ENCODE measurements at places on chromosomes 4 and X. TPM values are rescaled to one million over a fixed set of nuclear protein-coding genes. Genes with fewer than 3 reads are reported as not detected.

The CDS1 gene
- total RNA-seq, result not detected

DNA sequence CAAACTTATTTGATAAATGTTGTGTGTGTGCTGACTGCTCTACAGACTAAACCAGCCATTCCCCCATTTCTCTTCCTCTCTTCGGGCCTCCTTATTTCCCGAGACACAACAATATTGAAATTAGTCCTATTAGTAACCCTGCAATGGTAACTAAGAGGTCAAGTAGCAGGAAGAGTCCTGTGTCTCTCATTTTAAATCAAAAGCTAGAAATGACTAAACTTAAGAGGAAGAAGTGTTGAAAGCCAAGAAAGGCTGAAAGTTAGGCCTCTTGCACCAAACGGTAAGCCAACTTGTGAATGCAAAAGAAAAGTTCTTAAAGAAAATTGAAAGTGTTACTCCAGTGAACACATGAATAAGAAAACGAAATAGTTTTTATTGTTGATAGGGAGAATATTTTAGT is 357.8 kb upstream of the SLC7A11 start:
- DNase-seq, result no peak

DNA sequence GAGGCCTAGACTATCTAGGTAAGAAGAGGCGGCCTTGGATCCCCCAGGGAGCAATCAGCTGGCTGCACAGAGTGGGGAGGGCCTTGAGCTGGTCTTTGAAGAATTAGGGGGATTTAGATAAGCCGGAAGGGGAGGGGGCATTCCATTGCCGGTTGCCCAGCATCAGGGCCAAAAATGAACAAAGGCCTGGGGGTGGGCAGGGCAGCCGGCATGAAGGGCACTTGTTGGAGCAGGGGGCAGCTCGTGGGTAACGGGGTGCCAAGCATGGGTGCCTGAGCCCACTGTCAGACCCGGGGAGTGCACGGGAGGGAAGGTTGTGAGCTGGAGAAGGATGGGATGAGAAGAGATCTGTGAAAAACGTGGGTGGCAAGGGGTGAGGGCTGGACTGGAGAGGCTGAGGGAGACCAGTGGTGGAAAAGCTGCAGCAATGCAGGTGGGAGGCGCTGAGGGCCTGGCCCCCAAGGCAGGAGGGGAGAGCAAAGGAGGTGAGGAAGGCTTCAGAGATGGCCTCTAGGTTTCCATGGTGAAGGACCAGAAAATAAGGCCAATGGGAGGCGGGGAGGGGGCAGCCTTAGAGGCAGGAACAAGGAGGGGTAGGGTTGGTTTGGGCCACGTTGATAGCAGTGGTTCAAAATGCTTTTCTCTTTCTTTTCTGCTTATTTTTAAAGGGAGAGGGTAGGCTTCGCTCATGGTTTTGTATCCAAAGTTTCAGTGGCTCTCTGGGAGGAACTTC is 8.6 kb downstream of the KLF3 start:
- DNase-seq, result no peak

DNA sequence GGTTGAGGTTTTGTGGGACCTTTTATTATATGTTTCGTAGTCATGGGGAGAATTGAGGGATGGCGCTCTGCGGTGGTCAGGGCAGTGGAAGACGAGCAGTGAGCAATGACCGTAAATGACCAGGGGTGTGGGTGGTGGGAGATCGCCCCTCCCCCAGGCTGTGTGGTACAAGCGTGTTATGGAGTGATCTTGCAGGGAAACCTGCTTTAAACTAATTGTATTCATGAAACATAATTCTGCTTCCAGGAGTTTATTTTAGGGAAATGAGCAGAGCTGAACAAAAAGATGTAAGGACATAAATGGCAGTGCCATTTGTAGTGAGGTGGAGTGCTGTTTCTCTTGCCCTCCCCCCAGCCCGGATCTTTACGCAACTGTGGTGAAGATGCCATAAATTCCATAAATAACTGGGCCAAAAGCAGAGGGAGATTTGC is 20.2 kb downstream of the GYG2 start:
- no peak for DNase-seq

GRCh38 chr4:86870442-86871069 is 21.4 kb upstream of the SLC10A6 start:
- DNase-seq, result no peak

The UGT2B28 gene
- not detected for total RNA-seq

DNA sequence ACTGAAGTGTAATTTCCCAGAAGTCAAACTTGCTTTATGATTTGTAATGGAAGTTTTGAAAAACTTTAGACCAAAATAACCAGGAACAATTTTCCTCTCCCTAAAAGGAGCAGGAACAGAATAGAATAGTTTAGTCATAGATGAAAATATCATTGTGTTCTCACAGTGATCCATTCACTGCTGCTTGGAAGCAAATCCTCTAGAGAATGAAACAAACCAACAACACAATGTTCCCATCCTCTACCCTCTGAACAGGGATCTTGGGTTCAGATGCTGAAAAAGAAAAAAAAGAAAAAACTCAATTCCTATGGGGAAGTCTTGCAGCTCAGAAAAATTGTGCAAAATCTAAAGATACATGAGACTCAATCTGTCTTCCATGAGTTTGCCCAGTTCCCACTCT is 12.2 kb downstream of the DSPP start:
- DNase-seq, result no peak

DNA sequence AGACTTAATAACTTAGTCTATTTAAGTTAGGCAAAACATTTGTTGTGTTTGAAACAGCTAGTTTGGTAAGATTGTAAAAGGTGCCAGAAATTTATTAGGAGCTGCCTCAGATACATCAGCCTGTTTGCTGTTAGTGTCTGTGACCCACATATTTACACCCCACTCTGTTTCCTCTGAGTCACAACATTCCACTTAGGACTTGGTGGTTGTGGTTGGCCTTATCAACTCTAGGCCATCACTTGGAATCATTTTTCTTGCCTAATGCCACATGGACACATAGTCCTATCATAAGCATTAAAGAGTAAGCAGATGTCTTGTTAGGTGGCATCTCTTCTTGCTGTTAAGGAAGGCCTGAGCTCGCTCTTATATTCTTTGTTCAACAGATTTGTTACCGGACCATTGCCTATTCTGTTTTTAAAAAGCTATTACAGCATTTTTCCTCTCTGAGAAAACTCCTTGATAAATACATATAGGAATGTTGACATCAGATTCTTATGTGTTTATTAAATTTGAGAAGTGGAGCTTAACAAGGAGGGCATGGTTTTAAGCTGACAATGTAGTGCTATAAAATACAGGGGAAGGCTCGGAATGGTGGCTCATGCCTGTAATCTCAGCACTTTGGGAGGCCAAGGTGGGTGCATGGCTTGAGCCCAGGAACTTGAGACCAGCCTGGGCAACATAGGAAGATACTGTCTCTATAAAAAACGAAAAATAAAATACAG is 51.2 kb upstream of the PGRMC2 start:
- no peak for DNase-seq

The RAB39B gene
- 9.9 TPM for total RNA-seq

- no peak for DNase-seq
Measured at GRCh38 chr4:154999950-155000578, 208.4 kb upstream of the NPY2R start.

GRCh38 chr4:86356425-86357210 is 3.2 kb downstream of the MAPK10 start:
- DNase-seq, result no peak

The PRSS12 gene
- total RNA-seq, result not detected

- DNase-seq, result no peak
Measured at GRCh38 chrX:49930039-49930438, 7.6 kb downstream of the CLCN5 start.

- DNase-seq, result no peak
Measured at GRCh38 chr4:2330091-2331042, 68.5 kb upstream of the MXD4 start.

GRCh38 chr4:90187148-90187884 is 60.1 kb downstream of the CCSER1 start:
- no peak for DNase-seq

DNA sequence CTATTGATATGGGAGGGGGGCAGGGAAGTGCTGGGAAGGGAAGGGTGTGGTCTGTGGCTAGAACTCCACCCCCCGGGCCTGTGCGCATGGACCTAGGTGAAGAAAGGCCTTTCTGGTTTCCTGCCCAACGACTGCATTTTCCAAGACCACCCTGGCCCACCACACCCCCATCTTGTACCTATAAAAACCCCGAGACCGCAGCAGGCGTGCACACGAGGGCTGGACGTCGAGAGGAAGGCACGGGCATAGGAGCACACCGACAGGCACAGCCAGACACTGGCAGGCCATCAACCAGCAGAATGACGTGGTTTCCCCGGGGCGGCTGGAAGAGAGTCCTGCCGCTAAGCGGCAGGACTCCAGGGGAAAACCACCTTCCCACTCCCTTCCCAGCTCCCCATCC is 981.1 kb downstream of the PCDH7 start:
- no peak for DNase-seq

DNA sequence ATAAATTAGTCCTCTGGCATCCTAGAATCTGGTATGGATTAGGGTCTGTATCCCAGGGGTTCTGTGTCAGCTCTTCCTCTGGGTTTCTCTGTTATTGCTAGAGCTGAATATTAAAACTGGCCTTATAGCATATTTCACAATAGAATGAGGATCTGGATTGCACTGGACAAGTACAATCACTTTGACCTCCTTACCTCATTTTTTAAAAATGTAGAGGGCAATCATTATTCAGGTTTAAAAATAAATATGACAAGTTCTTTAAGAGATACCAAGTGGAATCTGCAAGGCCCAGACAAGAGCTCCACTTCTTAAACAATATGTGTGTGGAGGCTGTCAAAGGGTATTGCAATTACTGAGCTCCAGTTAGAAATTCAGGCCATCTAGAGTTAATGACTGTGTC is 1.4 kb downstream of the PALLD start:
- DNase-seq, result no peak

- DNase-seq, result no peak
Measured at GRCh38 chr4:165967486-165967885, 94.4 kb downstream of the TLL1 start.

The RASL11B gene
- 2.2 TPM for total RNA-seq

DNA sequence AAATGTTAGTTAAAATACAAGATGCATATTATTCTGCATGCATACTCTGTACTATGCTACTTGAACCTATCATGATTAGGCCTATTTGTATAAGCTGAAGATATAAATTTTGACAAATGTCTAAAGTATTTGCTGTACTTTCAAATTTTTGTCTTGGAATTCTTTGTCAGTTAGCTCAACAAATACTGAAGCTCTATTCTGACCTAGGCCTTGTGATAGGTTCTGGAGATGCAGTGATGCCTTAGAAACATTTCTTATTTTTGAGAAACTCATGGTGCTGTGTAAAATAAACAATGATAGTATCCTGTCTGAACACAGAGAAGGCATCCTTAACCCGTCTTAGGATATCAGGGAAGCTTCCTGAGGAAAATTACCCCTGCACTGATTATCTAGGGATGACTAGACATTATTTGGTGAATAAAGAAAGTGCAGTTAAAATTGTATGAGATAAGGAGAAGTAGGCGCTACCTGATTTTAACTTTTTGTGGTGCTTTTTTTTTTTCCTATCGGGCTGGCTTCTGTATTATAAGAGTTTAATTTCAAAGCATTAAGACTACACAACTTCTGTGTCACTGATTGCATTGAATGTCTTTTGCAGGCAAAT is 43.4 kb downstream of the MOB1B start:
- no peak for DNase-seq

The GLUD2 gene
- 0.68 TPM for total RNA-seq

GRCh38 chr4:95209927-95210326 is 338.8 kb downstream of the UNC5C start:
- DNase-seq, result no peak

The MAP7D2 gene
- total RNA-seq, result 0.50 TPM

The HERC5 gene
- total RNA-seq, result 18.1 TPM

The PCSK1N gene
- 0.33 TPM for total RNA-seq

The AP1AR gene
- total RNA-seq, result 27.0 TPM

DNA sequence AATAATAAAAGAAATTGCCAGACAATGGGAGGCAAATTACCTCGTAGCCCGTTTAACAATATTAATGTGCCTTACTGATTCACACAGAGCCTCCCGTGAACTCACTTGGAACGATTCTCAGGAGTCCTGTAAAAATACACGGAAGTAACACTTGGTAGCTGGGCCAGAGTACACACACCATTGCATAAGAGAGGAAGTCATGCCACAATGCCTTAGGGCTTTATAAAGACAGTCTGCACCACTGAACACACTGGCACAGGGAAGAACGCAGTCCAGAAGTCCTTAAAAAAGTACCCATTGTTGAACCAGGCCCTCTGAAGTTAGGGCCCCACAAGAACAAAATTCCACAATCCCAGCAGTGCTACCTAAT is 15.1 kb downstream of the SLC2A9 start:
- no peak for DNase-seq

DNA sequence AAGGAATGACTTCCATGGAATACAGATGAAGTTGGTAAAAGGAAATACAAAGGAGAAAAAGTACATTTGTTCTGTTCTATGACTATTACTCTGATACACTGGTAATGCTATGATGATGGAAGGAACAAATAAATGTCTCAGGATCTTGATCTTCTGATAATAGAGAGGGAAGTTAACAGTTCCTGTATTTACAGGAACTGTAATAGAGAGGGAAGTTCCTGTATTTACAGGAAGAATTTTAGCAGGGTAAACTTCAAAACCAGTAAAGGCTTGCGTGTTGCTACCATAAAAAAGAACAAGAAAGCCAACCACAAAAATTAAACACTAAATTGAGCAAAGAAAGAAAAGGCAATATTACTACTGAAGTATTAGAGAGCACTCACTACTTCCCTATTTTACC is 91.7 kb upstream of the HPGD start:
- no peak for DNase-seq

DNA sequence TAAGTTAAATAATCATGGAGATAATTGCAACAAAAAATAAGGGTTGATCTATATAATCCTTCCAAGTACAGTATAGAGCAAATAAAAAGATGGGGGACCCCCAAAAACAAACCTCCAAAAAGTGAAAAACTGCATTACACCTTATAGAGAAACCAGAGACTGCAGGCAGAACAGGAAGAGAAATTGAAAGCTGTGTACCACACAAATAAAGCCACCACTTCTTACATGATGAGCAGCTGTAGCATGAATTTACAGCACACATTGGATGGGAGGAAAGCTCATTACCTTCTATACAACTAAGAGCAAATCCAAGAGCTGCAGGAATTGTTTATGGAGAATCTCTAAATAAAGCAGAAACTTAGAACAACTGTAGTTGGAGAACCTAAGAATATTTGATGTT is 152.4 kb upstream of the PDE5A start:
- no peak for DNase-seq

- DNase-seq, result no peak
Measured at GRCh38 chrX:147800663-147801062, 111.1 kb upstream of the FMR1 start.

The HHIP gene
- not detected for total RNA-seq

- peak; percentile 64 for DNase-seq
Measured at GRCh38 chr4:6855692-6856297, 53.8 kb upstream of the TBC1D14 start.
